ENCODE measurements at places on chromosomes 2 and 18.

GRCh38 chr18:22040533-22040932, 128.9 kb upstream of the GATA6 start:
- no peak for DNase-seq

DNA sequence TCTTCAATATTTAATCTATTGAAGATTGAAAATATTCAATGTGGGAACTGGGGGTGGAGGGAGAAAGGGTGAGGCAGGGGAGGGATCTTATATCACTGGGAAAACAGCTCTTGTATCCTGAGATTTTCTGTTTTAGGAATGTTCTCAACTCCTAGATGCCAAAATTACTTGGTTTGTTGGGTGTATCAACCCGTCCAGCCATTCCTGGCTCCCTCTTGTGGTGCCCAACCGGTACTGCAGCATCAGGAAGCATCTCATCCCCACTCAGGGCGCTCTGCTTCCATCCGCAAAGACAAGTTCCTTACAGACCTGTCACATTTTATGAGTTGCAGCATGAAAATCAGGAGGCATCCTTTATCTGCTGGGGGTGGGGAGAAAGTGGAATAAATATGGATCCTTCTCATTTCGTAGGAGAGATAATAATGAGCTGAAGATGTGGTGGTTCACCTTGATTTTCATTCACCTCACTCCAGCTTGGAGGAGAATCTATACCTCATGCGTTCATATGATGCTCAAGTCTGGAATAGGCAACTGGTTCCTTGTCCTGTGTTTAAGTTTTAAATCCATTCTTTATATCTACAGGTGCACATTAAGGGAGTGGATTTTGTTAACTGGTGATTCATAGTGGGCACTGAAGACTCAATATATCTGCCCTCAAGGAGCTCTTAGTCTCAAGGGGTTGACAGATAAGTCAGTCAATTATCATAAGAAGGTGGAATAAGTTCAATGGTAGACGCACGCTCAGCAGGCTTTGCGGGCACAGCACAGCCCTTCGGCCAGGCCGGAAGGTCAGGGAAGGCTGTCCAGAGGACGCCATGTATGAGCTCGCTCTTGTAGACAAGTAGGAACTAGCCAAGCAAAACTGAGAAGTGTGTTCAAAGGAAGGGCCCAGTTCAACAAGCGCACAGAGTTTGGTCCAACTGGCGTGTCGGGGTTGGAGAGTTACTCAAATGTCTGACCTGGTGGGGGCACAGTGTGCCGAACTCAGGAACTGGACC, 127.3 kb downstream of the RNF144A start:
- peak; percentile 26 for DNase-seq

- DNase-seq: peak; percentile 53
These were observed 194.2 kb upstream of the PKDCC start for GRCh38 chr2:41853427-41854191.

GRCh38 chr2:208358758-208359631, 47.6 kb upstream of the PTH2R start:
- DNase-seq: no peak

- DNase-seq: no peak
These were observed 17.7 kb upstream of the CHN1 start for GRCh38 chr2:175022923-175023322.

- DNase-seq: no peak
These were observed 67.7 kb downstream of the FAM210A start for GRCh38 chr18:13658436-13659204.

GRCh38 chr2:30190637-30191036, 40.7 kb upstream of the LBH start:
- DNase-seq: no peak

GRCh38 chr2:168136392-168136977, 110.9 kb downstream of the STK39 start:
- peak; percentile 18 for DNase-seq

GRCh38 chr2:38731684-38732221, 19.4 kb downstream of the SRSF7 start:
- no peak for DNase-seq

DNA sequence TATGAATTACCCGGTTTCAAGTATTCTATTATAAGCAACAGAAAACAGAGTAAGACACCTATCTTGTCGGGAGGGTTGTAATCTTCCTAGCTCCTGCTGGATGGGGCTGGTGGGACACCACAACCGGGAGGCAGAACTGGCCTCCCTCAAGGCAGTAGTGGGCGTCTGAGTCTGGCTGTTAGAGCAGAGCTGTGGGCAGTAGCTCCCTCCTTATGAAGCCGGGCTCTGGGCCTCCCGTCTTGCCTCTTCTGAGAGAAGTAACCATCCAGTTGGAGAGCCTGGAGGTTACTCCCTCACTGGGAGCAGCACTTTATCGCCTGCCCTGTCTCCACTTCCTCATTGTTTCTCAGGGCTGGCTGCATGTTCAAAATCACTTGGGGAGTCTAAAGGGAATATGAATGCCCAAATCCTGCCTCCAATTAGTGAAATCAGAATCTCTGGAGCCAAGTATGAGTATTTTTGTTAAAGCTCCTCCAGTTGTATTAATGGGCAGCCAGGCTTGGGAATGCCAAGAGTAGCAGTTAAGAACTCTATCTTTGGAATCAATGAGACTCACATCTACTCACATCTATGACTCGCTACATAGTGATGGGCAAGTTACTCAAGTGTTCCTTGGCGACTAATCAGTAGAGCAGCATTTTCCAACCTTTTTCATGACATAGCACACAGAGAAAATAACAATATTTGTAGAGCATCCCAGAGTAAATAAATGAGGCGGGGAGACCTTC, 27.3 kb upstream of the NRP2 start:
- DNase-seq: peak; percentile 79

- no peak for DNase-seq
These were observed 114.3 kb downstream of the ARHGEF4 start for GRCh38 chr2:130951018-130951417.

DNA sequence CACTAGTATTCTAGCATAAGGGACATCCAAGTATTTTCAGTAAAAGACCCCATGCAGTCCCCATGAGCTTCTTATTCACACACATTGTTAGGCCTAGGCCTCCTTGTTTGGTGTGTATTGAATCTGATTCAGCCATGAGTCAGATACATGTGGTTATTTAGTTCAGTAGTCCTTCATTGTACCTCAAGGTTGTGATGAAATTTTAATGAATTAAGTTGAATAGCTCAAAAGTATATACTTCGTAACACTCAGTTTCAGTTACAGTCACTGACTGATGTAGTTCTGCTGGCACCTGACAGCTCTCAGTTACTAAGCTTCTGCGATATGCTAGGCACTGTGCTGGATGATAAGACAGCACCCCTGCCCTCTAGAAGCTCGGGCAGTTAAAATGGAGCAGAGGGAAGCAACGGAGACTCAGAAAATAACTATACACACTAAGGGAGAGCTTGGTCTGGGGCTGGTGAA, 86.4 kb downstream of the XRCC5 start:
- DNase-seq: peak; percentile 83

DNA sequence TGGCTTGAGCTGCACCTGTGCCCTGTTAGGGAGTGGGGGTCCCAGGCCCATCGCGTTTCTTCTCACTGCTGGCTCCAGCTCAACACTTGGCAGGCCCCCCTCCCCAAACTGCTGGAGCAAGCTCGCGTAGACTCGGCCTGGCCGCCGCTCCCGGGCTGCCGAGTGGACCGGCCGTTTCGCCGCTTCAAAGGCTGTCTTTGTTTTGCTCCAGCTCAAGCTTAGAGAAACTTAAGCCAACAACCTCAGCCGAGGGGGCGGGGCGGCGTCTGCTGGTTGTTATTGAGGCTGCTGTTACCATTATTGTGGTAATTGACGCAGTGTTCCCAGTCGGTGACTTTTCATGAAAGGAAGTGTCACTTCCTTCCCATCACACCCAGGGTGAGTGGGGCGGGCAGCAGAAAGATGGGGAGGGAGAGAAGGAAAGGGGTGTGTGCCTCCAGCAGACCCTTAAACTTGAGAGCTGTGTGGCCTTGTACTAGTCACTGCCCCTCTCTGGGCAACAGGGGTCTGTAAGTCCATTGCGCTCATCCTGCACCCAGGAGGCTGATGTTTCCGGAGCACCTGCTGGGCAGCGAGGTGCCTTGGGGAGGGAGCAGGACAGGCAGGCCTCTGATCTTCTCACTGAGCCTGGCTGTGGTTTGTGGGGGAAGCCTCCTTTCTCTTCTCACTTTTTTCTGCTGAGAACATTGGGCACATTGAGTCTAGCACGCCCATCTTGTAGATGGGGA, 2.1 kb downstream of the ARID5A start:
- no peak for DNase-seq

DNA sequence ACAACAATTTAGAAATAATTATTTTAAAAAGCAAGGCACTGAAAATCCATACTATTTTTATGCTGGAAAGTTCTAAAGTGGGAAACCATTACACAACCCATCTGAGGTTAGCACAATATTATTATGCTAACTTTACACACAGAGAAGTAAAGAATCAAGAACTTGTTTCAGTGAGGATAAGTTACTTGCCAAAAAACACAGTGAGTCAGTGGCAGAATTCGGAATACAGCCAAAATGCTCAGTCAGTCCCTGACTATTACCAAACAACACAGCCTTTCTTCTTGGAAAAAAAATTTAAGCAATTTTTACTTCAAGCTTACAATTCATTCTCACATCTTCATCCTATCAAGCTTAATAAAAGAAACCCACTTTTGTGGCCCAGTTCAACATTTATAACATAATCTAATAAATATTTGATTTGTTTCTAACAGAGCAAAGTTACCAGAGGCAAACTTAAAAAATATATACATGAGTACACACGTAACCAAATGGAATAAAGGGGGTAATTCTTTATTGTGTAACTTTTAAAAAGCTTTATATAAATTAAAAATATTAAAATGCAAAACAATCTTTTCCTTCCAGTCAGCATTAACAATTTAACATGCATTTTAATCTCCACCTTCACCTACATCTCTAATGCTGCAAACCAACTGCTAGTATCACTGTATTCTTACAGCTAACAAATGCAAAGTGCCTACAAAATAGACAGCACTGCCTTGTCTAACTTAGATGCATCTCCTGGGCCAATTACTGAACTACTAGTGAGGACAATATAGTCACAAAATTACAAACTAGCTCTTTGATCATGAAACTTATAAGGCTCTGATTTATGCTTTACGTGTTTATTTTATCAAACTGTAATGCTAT, 55.2 kb downstream of the CCDC88A start:
- peak; percentile 87 for DNase-seq

DNA sequence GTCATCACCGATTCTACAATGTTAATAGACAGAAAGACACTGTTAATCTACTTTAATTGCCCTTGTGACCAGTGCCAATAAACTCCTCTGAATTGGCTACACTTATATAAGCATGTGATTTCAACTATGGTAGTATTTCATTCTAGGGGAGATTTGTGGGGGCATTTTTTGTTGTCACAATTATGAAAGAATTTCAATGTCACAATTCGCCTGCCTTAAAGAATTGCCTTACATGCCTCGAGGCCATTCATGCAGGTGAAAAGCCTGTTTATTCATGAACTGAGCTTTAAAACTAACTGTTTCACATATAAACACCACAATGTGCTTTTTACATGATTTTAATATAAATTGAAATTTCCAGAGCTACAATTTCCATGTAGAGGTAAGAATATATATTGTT, 162.8 kb downstream of the GCA start:
- no peak for DNase-seq

DNA sequence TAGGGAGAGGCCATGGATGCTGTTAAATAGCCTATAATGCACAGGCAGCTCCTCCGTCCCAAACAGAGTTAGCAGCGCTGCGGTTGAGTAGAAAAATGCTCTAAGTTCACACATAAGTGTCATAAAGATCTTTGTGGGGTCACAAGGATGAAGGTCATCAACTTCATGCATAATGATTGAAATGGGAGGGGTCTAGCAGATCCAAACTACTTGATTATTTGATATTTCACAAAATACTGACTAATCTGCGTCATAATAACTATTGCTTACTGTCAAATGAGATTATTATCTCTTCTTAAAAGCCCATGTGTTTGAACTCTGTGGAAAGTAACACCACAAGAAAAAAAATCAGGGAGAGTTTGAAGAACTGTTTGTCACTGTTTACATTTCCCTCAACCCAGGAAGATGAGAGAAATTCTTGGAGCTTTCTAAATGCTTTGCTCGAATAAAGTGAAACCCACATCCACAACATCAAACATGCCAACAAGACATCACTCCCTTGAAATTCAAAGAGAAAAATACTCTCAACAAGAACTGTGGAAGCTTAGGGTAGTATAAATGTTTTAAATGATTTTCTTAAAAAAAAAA, 50.5 kb upstream of the CREB1 start:
- no peak for DNase-seq

DNA sequence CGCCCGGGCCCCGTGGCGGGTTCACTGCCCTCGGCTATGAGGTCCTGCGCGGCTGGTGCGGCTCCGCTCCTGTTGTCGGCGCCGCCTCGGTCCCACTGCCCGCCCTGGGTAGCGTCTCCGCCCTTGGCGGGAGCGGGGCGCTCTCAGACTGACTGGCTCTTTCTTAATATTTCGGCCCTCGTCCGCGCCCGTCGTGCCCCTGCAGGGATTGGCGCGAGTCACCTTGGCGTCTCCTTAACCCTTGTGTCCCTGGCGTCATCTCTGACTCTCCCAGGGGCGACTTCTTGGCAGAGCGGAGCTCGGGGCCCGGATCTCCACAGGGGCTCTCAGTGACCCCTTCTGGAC, 1.3 kb downstream of the PTMA start:
- DNase-seq: no peak

- no peak for DNase-seq
These were observed 210.7 kb upstream of the RND3 start for GRCh38 chr2:150698016-150698661.

DNA sequence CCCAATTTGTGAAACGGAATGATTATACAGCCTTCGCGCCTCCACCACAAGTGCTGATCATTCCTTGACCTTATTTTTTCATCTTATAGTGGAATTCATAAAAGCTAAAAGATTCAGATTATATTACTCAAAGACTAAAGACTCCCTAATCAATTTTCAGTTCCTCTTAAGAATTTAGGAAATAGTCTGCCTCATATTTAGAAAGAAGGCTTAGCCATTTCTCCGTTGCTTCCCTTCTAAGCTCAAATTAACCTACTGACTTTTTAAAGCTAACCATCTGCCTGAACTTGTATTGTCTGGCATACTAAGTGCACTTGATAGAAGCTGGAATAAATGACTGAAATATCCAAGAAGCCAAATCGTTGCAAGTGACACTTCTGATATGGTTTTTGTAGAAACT, 44.7 kb downstream of the HNRNPLL start:
- no peak for DNase-seq

DNA sequence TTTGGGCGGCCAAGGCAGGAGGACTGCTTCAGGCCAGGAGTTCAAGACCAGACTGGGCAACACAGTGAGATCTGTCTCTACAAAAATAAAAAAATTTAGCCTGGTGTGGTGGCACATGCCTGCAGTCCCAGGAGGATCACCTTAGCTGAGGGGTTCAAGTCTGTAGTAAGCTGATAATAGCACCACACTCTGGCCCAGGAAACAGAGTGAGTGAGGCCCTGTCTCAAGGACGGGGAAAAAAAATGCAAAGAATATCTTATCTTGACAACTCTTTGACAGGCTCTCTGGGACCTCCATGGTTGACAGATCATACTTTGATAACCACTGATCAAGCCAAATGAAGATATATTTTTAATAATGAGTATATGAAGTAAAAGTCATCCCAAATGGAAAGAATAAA, 22.7 kb downstream of the USP34 start:
- no peak for DNase-seq
